ENCODE measurements at places on chromosomes 1 and 21. TPM values are rescaled to one million over a fixed set of nuclear protein-coding genes. Genes with fewer than 3 reads are reported as not detected.

The HES2 gene
- total RNA-seq, result 54.6 TPM

- DNase-seq, result no peak
These were observed 131.0 kb upstream of the RUNX1 start for GRCh38 chr21:35179990-35180540.

DNA sequence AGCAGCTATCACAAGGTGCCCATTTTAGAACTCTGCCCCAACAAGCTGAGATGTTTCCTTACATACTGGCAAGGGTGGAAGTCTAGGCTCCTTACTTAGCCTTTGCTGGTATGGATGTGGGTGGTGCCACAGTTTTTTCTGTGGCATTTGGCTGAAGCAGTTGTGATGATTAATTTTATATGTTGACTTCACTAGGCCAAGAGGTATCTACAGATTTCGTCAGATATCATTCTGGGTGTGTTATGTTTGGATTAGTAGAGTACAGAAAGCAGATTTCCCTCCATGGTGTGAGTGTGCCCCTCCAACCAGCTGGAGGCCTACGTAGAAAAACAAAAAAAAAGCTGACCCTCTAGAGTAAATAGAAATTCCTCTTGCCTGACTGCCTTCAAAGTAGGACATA is 317.0 kb downstream of the BARHL2 start:
- DNase-seq, result no peak

DNA sequence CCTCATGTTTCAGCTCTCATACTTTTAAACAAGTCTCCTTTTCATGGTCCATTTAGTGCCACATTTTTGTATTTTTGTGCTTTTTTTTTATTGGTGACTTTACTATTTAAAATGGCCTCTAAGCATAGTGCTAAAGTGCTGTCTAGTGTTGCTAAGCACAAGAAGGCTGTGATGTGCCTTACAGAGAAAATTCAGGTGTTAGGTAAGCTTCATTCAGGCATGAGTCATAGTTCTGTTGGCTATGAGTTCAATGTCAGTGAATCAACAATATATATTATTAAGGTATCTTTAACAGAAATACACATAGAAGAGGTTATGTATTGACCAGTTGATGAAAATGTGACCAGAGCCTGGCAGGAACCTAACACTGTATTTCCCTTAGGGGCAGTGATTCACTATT is 12.8 kb upstream of the FUBP1 start:
- DNase-seq, result no peak

The RUNX1 gene
- total RNA-seq, result 0.47 TPM

The PRR9 gene
- not detected for total RNA-seq

DNA sequence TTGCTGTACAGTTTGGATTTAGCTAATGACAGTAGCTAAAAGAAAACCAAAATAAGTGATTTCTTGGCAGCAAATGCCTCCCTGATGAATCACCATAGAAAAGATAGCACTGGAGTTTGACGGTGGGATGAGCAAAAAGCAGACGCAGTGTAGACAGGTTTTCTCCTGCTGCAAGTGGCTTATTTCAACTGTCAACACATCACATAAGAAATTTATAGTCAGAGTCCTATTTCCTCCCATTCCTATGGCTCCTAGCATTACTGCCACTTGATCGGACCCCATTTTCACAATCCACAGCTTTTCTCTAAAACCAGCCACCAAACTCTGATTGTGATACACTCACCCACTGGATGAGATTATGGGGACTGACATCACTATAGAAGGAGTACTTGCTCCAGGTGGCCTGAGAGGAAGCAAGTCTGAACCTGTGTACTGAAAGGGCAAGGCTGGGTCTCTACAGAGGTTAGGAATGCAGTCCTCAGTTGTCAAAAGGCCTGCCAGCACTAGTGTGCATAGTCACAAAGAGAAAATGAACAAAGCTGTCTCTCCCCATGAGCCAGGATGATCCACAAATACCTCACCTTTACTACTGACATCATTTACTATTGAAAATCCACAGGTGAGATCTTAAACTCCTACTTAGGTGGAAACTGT is 359.8 kb downstream of the LTN1 start:
- DNase-seq, result no peak

The NBPF15 gene
- 39.1 TPM for total RNA-seq

The TEX38 gene
- not detected for total RNA-seq

The CCSAP gene
- total RNA-seq, result 18.5 TPM

The TSSK3 gene
- total RNA-seq, result 1.6 TPM

- DNase-seq, result no peak
These were observed 866.3 kb upstream of the B3GALT2 start for GRCh38 chr1:194052514-194053338.

- no peak for DNase-seq
These were observed 22.5 kb downstream of the INTS3 start for GRCh38 chr1:153750026-153750995.

DNA sequence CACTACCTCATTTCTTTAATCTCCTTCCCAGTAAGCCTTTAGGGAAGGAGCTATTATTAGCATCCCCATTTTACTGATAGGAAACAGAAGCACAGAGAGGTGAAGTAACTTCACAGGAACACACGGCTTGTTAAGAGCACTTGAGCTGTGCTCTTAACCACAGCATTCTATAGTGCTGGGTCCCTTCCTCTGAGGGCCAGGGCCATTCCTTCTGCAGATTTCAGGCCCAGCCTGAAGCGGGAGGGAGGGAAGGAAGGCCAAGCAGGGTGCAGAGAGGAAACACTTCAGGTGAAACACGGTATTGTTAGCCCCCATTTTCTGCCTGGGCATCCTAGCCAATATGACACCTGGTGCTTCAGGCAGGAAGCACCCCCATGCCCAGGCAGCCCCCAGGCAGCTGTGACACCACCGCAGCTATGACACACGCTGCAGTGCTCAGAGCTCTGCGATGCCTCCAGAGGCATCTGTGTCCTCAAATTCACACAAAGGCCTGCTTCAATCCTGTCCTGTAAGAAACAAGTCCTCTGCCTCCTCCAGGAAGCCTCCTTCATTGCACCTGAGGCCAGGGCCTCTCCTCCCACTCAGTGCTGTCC is 4.5 kb upstream of the EXTL1 start:
- no peak for DNase-seq

GRCh38 chr1:245041058-245041698 is 113.6 kb upstream of the KIF26B start:
- no peak for DNase-seq
